Tibial nerve (tissue), 4 donors: ENCODE measurements at places on chromosomes 3 and 15.
A peak's percentile ranks its signal among the peaks of the same experiment; 100 is the strongest.

DNA sequence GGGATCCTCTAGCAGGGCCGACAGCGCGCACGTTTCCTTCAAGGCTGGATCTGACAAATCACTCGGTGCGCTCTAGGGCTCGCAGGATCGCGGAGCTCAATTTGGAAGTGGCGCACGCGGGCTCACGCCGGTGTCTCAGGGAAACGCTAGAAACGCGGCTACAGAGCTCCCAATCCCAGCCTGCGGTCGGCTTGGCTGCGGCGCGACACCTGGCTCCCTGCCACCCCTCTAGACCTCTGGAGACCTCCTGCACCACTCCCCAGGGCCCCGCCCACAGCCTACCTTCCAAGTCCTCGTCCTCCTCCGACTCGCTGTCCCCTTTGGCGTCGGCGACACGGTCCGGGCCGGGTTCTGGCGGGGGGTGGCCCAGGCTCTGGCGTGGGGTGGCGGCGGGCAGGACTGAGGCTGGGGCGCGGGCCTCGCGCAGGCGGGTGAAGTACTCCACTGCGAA, 596 bp downstream of the PRKAR2A start:
- DNase-seq: peak; percentile 36

DNA sequence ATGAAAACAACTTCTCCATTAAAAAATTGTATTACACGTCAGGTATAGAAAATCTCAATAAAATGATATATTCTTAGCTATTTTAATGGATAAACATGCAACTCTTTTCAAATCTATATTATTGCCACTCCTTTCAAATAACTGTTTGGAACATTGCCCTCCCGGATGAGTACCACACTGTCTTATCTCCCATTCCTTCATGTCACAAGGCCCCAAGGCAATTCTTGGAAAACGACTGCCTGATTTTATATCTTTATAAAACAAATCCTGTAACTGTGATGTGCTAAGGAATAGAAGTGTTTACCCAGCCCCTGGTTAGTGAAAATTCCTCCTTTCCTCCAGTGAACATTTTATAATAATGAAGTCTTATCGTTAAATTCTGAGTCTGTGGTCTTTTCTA, 6.2 kb upstream of the ZNF619 start:
- DNase-seq: no peak

DNA sequence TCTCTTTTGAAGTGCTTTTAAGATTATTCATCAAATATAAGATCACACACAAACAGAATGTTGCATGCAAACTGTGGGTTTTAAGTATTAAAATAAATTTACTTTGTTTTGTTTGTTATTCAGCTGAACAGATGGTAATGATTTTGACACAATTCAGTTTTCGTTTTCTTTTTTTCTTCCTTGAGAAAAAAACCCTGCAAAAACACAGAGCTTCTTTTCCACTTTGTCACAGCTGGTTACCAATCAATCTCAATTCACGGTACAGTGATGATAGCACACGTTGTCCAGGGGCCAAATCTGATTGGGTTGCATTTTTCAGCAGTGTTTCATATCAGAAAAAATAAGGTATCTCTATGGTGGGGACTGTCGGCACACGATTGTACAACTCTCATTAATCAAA, 473.6 kb downstream of the ROBO2 start:
- DNase-seq: no peak

GRCh38 chr3:139388821-139389551, 461 bp downstream of the COPB2 start:
- DNase-seq: no peak

- DNase-seq: no peak
Measured at GRCh38 chr15:101314336-101315125, 19.5 kb upstream of the SNRPA1 start.

GRCh38 chr3:44058022-44058867, 183.4 kb upstream of the TOPAZ1 start:
- DNase-seq: no peak

DNA sequence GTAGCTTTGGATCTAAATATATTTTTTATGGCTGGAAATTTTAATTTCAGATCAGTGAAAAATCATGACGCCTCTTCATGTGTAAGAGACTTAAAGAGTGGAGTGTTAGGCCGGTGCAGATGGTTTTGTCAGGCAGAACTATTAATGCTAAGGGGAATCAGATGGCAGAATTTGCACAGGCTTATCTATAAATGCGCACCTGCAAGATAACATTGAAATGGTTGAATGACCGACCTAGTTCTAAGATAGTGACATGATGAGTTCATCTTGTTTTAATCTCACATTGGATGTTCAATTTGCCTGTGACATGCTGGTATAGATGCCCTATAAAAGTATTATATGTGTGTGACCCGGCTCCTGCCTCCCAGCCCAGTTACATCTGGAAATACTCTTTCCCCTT, 340.6 kb downstream of the FEZF2 start:
- DNase-seq: no peak

DNA sequence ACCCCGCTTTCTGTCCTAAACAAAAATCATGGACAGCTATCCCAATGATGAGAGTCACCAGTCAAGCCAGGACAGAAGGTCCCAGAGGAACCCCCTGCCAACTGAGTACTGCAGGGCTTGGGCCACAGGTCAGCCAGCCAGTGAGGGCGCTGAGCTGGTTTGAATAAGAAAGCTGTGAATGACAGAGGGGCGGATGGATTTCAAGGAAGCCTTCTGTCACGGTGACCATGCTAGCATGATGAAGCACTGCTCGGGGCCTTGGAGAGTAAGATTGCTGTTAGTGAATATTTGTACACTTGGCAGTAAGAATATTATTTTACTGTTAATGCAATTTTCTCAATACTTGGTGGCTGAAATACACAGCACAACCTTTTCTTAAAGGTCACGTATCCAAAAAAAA, 734.0 kb upstream of the NR2F2 start:
- no peak for DNase-seq

GRCh38 chr15:34732430-34732829, 22.4 kb downstream of the GJD2 start:
- DNase-seq: no peak

DNA sequence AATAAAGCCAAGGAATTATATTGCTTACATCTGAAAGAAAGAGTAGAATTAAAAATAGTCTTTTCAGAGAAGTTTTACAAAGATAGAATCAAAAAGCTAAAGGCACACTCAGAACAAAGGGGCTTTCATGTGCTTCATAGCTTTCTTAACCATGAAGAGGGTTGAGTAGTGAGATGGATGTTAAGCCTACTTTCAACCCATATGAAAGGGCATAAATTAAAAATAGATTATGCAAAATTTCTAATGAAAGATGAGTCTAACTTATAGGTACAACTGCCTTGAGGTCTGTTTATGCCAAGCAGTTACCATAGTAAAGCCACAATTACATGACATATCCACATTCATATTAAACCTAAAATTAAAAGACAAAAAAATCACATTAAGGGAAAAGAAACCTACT, 223.3 kb upstream of the ARHGEF26 start:
- DNase-seq: no peak

DNA sequence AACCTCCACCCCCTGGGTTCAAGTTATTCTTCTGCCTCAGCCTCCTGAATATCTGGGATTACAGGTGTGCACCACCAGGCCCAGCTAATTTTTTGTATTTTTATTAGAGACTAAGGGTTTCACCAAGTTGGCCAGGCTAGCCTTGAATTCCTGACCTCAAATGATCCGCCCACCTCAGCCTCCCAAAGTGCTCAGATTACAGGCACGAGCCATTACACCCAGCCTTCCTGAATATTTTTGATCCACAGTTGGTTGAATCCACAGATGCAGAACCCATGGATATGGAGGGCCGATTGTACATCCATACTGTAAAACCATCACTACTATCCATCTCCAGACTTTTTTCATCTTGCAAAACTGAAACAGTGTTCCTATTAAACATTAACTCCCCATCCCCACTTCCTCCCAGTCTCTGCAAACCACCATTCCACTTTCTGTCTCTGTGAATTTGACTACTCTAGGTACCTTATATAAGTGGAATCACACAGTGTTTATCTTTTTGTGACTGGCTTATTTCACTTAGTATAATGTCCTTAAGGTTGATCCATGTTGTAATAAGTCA, 8.2 kb upstream of the TMEM62 start:
- no peak for DNase-seq

GRCh38 chr15:38065721-38066345, 131.4 kb downstream of the TMCO5A start:
- no peak for DNase-seq

- DNase-seq: no peak
Measured at GRCh38 chr3:187799942-187800641, 54.8 kb upstream of the BCL6 start.

- no peak for DNase-seq
Measured at GRCh38 chr15:64681424-64682024, 93.9 kb downstream of the RBPMS2 start.

DNA sequence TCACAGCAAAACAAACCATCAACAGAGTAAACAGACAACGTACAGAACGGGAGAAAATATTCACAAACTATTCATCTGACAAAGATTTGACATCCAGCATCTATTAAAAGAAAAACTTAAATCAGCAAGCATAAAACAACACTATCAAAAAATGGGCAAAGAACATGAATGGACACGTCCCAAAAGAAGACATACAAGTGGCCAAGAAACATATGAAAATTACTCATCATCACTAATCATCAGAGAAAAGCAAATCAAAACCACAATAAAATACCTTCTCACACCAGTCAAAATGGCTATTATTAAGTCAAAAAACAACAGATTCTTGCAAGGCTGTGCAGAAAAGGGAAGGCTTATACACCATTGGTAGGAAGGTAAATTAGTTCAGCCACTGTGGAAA, 13.7 kb upstream of the SERPINI2 start:
- DNase-seq: no peak

DNA sequence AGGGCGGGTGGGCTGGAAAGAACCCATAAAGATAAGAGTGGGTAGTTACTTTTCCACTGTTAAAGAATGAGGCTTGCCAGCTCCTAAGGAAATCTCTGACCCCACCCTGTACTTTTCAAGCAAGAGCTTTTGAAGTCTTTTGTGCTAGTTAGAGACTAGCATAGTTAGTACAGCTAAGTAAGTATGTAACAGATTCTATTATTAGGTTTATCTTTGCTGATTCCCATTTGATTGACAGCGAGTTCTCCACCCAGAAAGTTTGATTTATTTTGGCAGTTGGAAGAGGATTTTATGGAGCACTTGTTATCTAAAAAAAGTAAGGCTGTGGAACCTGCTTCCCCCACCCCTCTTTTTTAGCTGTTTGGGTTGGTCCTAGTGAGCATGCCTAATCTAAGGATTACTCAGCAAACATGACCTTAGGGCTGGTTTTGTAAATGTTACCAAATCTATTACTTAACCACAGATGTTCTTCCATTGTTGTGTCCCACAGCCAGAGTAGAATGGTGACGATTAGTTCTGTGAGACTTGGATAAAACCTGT, 57.6 kb downstream of the FNDC3B start:
- no peak for DNase-seq

DNA sequence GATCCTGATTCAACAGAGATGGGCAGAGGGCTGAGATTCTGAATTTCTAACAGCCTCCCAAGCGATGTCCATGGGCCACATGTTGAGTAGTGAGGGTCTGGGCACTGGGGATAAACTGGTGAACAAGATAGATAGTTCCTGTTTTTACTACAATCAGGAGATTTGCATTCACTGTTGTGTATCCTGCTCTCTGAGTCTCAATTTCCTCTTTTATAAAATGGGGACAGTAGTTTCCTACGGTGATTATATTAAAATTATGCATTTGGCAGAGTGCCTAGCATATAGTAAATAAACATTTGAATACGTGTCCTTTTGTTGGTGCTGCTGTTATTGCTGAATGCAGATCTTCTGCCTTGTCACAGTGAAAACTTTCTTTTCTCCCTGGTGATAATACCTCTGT, 102.5 kb downstream of the MYH15 start:
- no peak for DNase-seq

GRCh38 chr3:169984292-169984691, 17.7 kb downstream of the SEC62 start:
- no peak for DNase-seq

DNA sequence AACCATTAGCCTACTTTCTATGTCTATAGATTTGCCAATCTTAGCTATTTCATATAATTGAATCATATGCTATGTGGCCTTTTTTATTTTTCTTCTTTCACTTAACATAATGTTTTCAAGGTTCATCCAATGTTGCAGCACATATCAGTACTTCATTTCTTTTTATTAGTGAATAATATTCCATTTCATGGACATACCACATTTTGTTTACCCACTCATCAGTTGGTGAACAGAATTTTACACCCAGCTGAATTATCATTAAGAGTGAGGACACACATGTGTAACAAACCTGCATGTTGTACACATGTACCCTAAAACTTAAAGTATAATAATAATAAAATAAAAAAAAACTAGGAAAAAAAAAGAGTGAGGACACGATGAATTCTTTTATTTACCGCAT, 81.7 kb upstream of the C3orf80 start:
- DNase-seq: no peak

DNA sequence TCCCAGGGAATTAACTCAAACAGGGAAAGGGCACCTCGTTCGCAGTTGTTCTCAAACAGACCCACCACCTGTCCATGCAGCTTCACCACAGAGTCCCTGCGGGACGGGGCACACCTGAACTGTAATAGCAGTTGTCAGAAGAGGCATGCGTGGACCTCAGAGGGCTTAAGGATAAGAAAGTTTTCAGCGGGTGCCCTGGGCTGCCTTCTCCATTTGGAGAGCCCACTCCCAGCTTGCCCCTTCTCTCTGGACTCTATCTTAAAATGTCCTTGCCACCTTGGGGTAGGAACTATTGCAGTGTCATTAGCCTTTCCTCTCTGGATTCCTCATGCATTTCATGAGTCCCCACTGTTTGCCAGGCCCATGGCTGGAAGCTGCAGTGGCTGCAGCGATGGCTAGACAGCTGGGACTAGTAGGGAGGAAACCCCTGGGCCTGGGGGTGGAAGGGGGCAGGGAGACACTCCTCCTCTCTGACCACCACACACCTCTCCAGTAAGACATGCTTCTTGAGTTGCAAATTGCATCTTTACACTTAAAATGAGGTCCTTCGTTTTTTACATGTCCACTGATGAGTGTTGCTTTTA, 33.5 kb downstream of the PDIA5 start:
- no peak for DNase-seq

DNA sequence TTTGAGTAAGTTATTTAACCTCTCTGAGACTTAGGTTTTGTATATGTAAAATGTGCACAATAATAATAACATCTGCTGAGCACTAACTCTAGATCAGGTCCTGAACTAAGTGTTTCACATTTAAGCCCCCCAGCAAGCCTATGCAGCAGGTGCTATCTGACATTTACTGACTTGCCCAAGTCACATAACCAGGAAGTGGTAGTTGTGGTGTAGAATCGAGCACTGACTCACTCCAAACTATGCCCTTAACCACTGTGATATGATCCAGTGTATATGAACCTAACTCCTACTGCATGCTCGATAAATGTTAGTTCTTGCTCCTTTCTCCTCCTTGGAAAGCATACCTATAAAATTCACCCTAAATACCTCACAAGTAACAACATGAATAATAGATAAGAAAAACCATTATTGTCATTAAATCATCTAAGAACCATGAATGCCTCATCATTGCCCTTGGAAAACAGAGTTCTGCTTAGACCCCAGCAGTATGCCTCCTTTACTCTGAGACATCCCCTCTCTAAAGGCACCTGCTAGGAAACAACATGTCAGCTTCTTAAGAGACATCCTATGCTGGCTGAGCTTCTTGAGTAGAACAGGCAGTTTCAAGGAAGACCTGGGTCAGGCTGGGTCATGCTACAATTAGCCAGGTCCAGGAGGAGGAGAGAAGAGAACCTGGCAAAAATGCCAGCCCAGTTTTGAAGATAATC, 3.0 kb upstream of the SHC4 start:
- DNase-seq: no peak
